Breast epithelium (tissue), 4 donors: ENCODE measurements at places on chromosomes 5 and 9. TPM values are rescaled to one million over a fixed set of nuclear protein-coding genes. Genes with fewer than 3 reads are reported as not detected.

The NR5A1 gene
- total RNA-seq: not detected

DNA sequence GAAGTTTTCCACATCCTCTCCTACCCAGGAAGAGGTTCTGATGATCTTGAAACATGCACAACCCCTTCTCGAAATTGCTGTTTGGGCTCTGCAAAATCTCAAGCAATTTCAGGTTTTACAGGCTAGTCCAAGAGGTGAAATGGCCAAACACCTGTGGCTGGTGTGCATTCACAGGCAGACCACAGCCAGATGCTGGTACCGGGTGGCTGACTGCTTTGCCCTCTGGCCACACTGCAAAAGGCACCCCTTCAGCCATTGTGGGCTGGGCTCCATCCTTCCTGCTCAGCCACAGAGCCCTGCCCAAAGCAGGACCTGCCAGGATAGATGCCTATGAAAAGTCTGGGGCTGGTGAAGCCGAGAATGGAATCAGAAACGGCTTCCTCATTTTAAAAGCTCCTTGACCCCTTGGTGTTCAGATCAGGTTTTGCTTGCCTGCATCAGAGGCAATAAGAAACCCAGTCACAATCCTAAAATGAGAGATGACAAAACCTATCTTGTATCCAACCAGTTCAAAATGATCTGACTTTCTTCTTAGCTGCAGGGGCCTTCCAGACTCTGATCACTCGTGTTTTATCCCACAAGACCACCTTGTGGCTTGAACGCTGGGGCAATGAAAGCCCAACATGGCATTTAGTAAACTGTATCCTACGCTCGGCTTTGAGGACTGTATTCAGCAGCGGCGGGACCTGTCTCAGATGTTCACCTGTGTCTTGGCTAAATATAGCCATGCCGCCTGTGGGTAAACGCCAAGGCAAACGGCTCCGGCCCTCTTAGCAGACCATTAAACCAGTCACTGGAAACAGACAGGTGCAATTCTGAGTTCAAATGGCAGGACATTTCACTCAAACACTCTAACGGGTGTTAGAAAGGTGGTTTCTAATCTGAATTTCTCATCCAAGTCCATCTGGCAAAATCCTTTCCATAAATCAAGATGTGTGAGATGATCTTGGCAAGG, 49.6 kb downstream of the EPB41L4B start:
- no peak overlapping the region for H3K27ac ChIP-seq
- H3K27me3 ChIP-seq: no peaks in the 10 kb centered on the region
- no peak overlapping the region for H3K4me3 ChIP-seq

DNA sequence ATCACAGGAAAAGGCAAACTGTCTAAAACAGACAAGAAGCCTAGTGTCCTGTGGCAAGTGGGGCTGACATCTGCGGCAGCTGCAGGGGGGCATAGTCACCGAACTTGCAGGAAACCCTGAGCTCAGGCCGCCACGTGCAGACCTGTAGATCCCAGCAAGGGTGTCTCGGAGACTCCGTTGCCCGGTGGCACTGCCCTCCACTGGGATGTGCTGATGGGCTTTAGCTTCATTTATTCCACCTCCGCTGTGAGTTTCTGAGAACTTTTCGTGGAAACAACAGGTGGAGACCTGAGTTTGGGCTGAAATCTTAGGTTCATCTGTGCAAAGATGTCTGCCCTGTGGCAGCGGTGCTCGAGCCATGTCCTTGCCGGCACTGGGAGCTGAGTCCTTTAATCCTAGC, 22.1 kb downstream of the CEP72 start:
- H3K36me3 ChIP-seq: no peaks in the 10 kb centered on the region
- H3K27ac ChIP-seq: no peak overlapping the region
- H3K4me1 ChIP-seq: no peaks in the 10 kb centered on the region
- no peak overlapping the region for H3K4me3 ChIP-seq
- no peak for DNase-seq

The FBN2 gene
- total RNA-seq: 7.5 TPM

GRCh38 chr9:131685753-131686706, 53.8 kb downstream of the RAPGEF1 start:
- no peaks in the 10 kb centered on the region for H3K27me3 ChIP-seq
- DNase-seq: no peak
- peak overlapping the region; percentile 9 for H3K27ac ChIP-seq
- no peaks in the 10 kb centered on the region for H3K4me1 ChIP-seq

DNA sequence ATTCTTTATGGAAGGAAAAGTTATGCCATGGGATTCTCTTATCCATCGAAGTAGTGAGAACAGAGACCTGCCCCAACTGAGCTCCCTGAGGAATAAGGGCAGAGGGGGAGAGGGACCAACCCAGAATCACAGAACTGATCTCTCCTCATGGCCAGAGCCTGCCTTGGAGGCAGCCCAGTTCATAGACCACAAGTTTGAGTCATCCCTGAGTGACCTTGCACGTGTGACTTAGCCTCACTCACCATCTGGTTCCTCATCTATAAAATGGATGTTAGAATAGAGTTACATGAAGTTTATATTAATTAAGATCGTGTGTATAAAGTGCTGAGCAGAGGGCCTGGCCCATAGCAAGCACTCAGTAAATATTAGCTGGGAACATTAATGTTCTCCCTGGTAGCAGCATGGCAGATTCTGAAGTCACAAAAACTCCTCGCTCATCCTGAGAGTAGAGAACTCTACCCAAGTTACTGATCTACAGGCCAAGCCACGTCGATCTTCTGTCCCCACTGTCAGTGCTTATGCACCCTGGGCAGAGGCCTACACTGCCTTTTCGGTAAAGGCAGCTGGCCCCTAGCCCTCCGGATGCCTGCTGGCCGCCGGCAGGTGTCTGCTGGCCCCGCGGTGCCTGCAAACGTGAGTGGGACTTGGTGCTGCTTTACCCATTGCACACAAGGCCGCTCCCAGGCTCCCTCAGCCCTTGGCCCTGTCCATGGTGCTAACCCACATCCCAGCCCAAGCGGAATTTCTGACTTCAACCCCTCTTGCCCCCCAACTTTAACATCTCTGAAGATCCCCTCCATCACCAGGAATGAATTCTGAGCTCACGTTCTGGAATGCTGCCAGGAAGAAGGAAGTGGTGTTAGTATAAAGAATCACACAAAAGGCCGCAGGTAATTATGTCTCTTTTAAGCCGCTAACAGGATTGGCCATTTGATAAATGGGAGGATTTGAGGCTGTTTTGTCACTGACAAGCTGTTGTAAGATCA, 61.1 kb upstream of the ARAP3 start:
- no peak for DNase-seq
- H3K27me3 ChIP-seq: no peaks in the 10 kb centered on the region
- no peak overlapping the region for H3K4me3 ChIP-seq
- H3K27ac ChIP-seq: no peak overlapping the region
- no peaks in the 10 kb centered on the region for H3K36me3 ChIP-seq
- no peaks in the 10 kb centered on the region for H3K4me1 ChIP-seq
